ENCODE measurements at places on chromosomes 2 and 18. TPM values are rescaled to one million over a fixed set of nuclear protein-coding genes. Genes with fewer than 3 reads are reported as not detected.

DNA sequence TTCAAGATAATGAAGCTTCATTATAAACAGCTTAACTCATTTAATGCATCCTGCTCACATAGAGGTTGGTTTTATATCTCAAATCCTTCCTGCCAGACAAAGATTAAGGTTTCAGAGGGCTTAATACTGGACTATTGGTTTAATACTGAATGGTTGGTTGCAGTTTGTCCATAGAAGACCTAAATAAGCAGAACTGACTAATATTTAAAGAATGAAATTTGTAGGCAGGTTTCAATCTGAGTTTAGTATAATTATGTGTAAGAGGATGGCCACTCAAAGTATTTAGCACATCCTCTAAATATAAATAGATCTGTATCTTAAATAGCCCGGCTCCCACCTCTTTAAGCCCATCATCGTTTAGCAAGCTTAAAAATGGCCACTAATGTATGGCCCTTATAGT, 92.5 kb downstream of the EPB41L5 start:
- DNase-seq = no peak

GRCh38 chr18:10003281-10003680, 89.5 kb downstream of the VAPA start:
- DNase-seq = no peak

The INHA gene
- total RNA-seq = not detected

The AMER3 gene
- not detected for total RNA-seq

DNA sequence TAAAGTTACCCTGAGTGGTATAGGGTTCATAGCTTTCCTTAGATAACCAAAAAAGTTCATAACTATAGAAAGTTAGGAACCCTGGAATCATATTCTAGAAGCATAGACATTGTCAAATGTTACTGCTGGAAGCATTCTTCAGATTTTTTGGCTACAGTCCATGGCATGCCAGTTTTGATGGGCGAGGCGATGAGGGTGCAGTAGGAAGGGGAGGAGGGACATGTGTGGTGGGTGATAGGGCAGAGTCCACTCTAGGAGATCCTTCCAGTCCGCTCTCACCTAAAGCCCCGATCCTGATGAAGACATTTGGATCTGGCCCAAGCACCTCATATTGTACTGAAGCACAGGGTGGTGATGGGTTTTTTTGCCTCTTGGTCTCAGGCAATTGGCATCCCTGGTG, 91.8 kb downstream of the HRH4 start:
- no peak for DNase-seq

DNA sequence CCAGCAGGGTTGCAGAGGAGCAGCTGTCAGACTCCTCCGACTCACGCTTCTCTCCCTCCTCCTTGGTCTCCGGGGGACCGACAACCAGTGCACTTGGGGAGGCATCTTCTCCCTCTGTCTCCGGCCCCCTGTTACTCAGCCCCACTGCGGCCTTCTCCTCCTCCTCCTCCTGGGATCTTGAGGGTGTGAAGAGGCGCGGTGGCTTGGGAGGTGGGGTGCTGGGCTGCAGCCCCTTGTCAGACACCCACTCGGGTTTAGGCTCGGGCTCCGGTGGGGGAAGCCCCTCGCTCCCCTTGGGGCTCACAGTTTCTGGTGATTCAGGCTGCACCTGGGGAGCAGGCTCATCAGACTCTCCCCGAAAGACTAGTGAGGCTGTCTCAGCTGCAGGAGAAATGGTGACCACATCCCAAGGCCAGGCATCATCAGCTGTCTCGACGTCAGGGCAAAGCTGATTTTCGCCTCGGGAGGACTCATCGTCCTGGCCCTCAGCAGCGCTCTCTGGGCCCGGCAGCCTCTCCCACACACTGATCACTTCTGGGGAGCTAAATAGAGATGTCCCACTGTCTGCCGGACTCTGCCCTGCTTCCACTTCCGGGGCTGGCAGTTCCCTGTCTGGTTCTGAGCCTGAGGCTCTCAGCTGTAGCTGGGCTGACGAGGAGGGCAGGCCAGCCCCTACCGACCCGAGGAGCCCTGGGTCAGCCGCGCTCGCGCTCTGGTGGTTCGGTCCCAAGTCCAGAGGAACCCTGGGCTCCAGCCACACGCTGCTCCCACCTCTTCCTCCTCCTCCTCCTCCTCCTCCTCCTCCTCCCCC, 9.0 kb upstream of the SFXN5 start:
- DNase-seq = no peak

Measured in activated T-cell treated with anti-CD3 and anti-CD28 coated beads, Interleukin-2, amount 50 U/mL, for 72 hours (primary cell).